ENCODE measurements at places on chromosomes 13 and 19.
A peak's percentile ranks its signal among the peaks of the same experiment; 100 is the strongest.

- no peaks in the 10 kb centered on the region for H3K27me3 ChIP-seq
- DNase-seq, result no peak
- no peaks in the 10 kb centered on the region for H3K36me3 ChIP-seq
- H3K4me3 ChIP-seq, result no peak overlapping the region
- no peak overlapping the region for H3K27ac ChIP-seq
- no peaks in the 10 kb centered on the region for H3K4me1 ChIP-seq
These were observed 213.7 kb downstream of the ZIC5 start for GRCh38 chr13:99757756-99758459.

DNA sequence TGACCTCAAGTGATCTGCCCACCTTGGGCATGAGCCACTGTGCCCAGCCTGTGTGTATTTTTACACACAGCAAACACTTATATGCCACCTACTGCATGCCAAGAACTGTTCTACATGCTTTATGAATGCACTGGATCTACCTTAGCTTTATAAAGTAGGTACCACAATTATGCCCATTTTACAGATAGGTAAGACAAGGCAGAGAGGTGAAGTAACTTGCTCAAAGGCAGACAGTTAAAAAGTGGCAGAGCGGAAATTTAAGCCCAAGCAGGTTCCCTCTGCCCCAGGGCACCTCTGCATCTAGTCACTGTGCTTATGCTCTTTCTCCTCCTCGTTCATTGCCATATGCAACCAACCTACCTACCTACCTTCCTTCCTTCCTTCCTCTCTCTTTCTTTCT lies 10.5 kb downstream of the ADAMTS10 start:
- H3K4me3 ChIP-seq, result no peak overlapping the region
- no peaks in the 10 kb centered on the region for H3K4me1 ChIP-seq
- no peaks in the 10 kb centered on the region for H3K27me3 ChIP-seq
- peaks cover 68% of the 10 kb centered on the region for H3K36me3 ChIP-seq

DNA sequence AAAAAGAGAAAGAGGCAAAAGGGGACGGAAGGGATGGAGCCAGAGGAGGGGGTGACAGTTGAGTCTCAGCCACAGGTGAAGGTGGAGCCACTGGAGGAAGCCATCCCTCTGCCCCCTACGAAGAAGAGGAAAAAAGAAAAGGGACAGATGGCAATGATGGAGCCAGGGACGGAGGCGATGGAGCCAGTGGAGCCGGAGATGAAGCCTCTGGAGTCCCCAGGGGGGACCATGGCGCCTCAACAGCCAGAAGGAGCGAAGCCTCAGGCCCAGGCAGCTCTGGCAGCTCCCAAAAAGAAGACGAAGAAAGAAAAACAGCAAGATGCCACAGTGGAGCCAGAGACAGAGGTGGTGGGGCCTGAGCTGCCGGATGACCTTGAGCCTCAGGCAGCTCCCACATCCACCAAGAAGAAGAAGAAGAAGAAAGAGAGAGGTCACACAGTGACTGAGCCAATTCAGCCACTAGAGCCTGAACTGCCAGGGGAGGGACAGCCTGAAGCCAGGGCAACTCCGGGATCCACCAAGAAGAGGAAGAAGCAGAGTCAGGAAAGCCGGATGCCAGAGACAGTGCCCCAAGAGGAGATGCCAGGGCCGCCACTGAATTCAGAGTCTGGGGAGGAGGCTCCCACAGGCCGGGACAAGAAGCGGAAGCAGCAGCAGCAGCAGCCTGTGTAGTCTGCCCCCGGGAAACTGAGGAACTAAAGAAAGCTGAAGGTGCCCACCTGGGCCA lies 2.5 kb downstream of the POLR1G start:
- peaks cover 3% of the 10 kb centered on the region for H3K36me3 ChIP-seq
- no peak overlapping the region for H3K4me3 ChIP-seq
- DNase-seq, result no peak
- H3K4me1 ChIP-seq, result peaks cover 16% of the 10 kb centered on the region
- H3K27me3 ChIP-seq, result peaks cover 5% of the 10 kb centered on the region

GRCh38 chr19:12778017-12778904 lies 2.9 kb upstream of the HOOK2 start:
- peak; percentile 45 for DNase-seq
- H3K36me3 ChIP-seq, result no peaks in the 10 kb centered on the region

DNA sequence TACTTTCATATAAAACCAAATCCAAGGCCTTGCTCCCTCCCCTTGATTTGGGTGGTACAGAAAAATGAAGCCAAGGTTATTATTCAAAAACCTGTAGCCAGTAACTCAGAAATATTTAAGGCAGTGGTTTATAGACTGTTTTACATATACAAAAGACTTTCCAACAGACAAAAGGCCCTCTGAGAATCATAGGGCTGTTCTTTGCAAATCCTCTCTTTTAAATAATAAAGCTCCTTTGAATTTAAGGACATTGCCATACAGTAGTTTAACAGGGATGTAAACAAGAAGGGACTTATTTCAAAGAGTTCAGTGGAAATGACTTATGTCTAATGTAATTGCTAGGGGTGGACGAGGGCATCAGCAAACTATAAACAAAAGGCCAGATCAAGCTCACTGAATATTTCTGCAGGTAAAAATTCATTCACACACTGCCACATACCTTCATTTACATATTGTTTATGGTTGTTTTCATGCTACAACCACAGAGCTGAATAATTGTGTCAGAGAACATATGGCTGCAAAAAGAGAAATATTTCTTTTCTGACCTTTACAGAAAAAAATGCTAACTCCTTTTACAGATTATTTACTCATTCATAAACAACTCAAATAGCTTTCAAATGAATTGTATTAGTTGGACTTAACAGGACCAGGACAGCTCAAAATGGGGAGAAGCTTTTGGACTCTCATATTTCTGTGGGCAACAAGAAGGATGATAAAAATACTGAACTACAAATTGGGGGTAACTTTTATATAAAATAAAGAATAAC lies 665.6 kb downstream of the SLITRK1 start:
- DNase-seq, result no peak
- H3K4me1 ChIP-seq, result no peaks in the 10 kb centered on the region
- no peak overlapping the region for H3K4me3 ChIP-seq
- H3K27me3 ChIP-seq, result no peaks in the 10 kb centered on the region
- H3K36me3 ChIP-seq, result no peaks in the 10 kb centered on the region

DNA sequence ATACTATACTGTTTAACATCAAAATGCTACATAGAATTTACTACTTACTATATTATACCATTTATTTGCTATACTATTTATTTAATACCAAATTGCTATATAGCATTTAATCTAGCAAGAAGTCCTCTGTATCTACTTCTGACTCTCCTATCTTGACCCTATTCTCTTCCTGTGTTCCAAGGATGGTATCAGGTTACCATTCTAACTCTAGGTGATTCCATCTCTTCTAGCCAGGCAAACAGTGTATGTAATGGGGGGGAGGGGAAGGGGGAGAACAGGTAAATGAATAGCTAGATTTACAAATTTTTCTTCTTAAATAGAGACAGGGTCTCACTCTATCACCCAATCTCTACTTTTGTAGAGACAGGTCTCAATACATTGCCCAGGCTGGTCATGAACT lies 200.3 kb downstream of the DIAPH3 start:
- H3K4me3 ChIP-seq, result no peak overlapping the region
- no peaks in the 10 kb centered on the region for H3K4me1 ChIP-seq
- H3K27ac ChIP-seq, result no peak overlapping the region
- no peaks in the 10 kb centered on the region for H3K36me3 ChIP-seq

DNA sequence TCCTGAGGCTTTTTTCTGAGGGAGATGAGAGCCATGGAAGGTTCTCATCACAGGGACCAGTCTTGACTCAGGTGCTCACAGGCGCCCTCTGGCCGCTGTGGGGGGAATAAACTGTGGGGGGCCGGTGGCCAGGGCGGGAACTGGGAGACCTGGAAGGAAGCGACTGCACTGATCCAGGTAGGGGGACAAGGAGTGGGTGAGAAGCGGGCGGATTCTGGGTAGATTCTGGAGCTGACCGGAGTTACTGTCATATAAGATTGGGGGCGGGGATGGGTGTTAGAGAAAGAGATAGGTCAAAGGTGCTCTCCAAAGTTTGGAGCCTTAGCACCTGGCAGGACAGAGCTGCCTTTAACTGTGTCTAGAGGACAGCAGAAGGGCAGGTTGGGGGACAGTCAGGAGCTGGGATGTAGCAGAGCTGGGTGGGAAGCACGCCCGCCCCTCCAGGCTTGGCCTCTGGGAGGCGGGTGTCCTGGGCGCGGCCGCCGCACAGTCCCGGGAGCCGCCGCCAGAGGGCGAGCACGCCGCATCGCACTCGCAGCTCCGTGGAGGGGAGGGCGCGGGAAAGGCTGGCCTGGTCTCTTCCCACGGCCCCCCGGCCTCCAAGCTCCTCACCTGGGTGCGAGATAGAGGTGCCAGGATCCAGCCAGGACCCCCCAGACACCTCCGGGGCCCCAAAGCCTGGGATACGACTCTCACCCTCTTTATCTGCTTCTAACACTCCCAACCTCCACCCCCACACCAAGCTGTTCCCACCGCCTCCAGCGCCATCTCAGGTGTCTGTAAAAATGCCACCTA lies 4.2 kb upstream of the DAND5 start:
- peak overlapping the region; percentile 87 for H3K4me3 ChIP-seq
- H3K36me3 ChIP-seq, result no peaks in the 10 kb centered on the region
- H3K27me3 ChIP-seq, result no peaks in the 10 kb centered on the region
- DNase-seq, result peak; percentile 91

DNA sequence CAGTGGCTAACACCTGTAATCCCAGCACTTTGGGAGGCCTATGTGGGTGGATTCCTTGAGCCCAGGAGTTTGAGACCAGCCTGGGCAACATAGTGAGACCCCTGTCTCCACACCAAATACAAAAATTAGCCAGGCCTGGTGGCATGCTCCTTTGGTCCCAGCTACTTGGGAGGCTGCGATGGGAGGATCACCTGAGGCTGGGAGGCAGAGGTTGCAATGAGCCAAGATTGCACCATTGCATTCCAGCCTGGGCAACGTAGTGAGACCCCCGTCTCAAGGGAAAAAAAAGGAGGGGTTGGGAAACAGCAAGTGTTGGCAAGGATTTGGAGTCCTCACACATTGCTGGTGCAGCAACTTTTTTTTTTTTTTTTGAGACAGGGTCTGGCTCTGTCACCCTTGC lies 19.2 kb downstream of the SPTBN4 start:
- H3K4me1 ChIP-seq, result no peaks in the 10 kb centered on the region
- no peaks in the 10 kb centered on the region for H3K27me3 ChIP-seq
- no peak overlapping the region for H3K4me3 ChIP-seq
- H3K27ac ChIP-seq, result no peak overlapping the region
- H3K36me3 ChIP-seq, result no peaks in the 10 kb centered on the region
- no peak for DNase-seq

- H3K4me3 ChIP-seq, result no peak overlapping the region
- DNase-seq, result no peak
- no peaks in the 10 kb centered on the region for H3K36me3 ChIP-seq
- H3K27ac ChIP-seq, result no peak overlapping the region
- peaks cover 10% of the 10 kb centered on the region for H3K27me3 ChIP-seq
These were observed 709 bp downstream of the ATP8A2 start for GRCh38 chr13:25372284-25373081.

GRCh38 chr13:40484974-40485373 lies 181.5 kb downstream of the FOXO1 start:
- peak overlapping the region; percentile 67 for H3K27ac ChIP-seq
- H3K27me3 ChIP-seq, result no peaks in the 10 kb centered on the region
- peak overlapping the region; percentile 1 for H3K4me3 ChIP-seq

GRCh38 chr13:59879281-59879680 lies 284.4 kb downstream of the DIAPH3 start:
- H3K27me3 ChIP-seq, result no peaks in the 10 kb centered on the region
- no peak overlapping the region for H3K4me3 ChIP-seq
- H3K4me1 ChIP-seq, result no peaks in the 10 kb centered on the region
- H3K27ac ChIP-seq, result no peak overlapping the region
- H3K36me3 ChIP-seq, result no peaks in the 10 kb centered on the region

- H3K36me3 ChIP-seq, result no peaks in the 10 kb centered on the region
- no peak for DNase-seq
- H3K27me3 ChIP-seq, result no peaks in the 10 kb centered on the region
- no peaks in the 10 kb centered on the region for H3K4me1 ChIP-seq
- H3K4me3 ChIP-seq, result no peak overlapping the region
These were observed 8.9 kb upstream of the FARP1 start for GRCh38 chr13:98133946-98134345.

- H3K4me3 ChIP-seq, result no peak overlapping the region
- no peaks in the 10 kb centered on the region for H3K27me3 ChIP-seq
- peaks cover 26% of the 10 kb centered on the region for H3K4me1 ChIP-seq
- H3K36me3 ChIP-seq, result no peaks in the 10 kb centered on the region
- DNase-seq, result peak; percentile 71
These were observed 60.9 kb downstream of the WDFY2 start for GRCh38 chr13:51645154-51645650.

- DNase-seq, result no peak
- peak within 1 kb of the TSS; percentile 40 for H3K27ac ChIP-seq
- H3K36me3 ChIP-seq, result no peaks in the 10 kb centered on the region
- no peaks in the 10 kb centered on the region for H3K27me3 ChIP-seq
These were observed at the start of gene BTBD2 for GRCh38 chr19:2015608-2015950. Gene BTBD2, minus strand, starts transcription at chr19:2015714. Its CDS starts 11 bp downstream, at chr19:2015703.

GRCh38 chr19:38904581-38905539 lies 5.1 kb downstream of the NFKBIB start:
- no peak overlapping the region for H3K27ac ChIP-seq
- H3K4me1 ChIP-seq, result peaks cover 14% of the 10 kb centered on the region
- no peak overlapping the region for H3K4me3 ChIP-seq
- DNase-seq, result no peak
- H3K27me3 ChIP-seq, result no peaks in the 10 kb centered on the region

DNA sequence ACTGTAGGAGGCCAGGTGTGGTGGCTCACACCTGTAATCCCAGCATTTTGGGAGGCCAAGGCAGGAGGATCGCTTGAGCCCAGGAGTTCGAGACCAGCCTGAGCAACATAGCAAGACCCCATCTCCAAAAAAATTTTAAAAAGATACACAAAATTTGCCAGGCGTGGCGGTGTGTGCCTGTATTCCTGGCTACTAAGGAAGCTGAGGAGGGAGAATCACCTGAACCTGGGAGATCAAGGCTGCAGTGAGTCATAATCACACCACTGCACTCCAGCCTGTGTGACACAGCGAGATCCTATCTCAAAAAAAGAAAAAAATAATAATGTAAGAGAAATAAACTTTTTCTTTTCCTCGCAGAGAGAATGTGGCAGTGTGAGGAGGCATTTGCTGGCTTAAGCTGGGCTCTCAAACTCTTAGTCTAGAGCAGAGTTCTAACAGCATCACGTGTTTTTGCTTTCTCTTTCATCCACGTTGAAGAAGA lies 21.1 kb downstream of the FAM187B start:
- H3K4me1 ChIP-seq, result peaks cover 69% of the 10 kb centered on the region
- H3K36me3 ChIP-seq, result no peaks in the 10 kb centered on the region
- H3K27ac ChIP-seq, result peak overlapping the region; percentile 87
- H3K4me3 ChIP-seq, result no peak overlapping the region
- peak; percentile 44 for DNase-seq

DNA sequence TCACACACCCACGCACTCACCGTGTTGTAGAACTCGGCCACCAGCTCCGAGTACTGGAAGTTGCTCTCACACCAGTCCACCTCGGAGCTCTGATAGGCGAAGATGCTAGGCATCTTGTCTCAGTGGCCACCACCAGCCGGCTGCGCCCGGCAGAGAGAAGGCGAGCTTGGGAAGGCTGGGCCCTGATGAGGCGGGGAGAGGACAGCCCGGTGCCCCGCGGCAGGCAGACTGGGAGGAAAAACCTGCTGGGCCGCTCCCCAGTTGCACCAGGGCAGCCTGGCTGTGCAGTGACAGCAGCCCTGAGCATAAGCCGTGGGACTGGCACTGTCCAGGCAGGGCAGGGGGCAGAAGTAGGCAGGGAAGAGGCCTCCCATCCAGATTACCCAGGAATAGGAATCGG lies at the start of gene ACER1:
Gene ACER1, minus strand, starts transcription at position 174 of the 400 bp plus-strand sequence. Its CDS starts 61 bp downstream, at position 113.
- no peak within 1 kb of the TSS for H3K27ac ChIP-seq
- no peaks in the 10 kb centered on the region for H3K27me3 ChIP-seq
- no peaks in the 10 kb centered on the region for H3K4me1 ChIP-seq
- DNase-seq, result no peak

- H3K27me3 ChIP-seq, result no peaks in the 10 kb centered on the region
- no peaks in the 10 kb centered on the region for H3K36me3 ChIP-seq
- no peak for DNase-seq
- no peaks in the 10 kb centered on the region for H3K4me1 ChIP-seq
These were observed 1153.7 kb downstream of the PCDH9 start for GRCh38 chr13:66076417-66076816.

Measured in naive thymus-derived CD4-positive, alpha-beta T cell (primary cell).